ENCODE measurements at places on chromosomes 6 and 20.

- no peak for DNase-seq
Observed at GRCh38 chr6:63790334-63790733, 154.7 kb downstream of the PHF3 start.

DNA sequence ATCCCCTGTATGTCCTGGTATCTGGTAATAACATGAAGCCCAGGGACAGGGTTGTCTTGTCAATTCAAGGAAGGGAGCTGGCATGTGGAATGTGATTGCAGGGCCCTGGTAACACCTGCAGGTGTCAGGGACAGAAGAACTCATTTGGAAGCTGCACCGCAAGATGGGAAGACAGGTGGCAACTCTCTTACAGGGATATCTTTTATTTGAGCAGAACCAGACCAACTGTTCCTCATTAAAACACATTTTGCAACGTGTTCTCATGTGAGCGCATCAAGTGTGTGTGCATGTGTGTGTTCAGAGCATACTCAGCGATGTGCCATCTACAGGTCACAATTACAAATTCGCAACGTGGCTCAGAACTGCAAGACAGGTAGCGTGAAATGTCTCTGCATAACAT, 370.9 kb upstream of the SOX4 start:
- DNase-seq, result no peak

GRCh38 chr6:115360602-115361325, 699.9 kb downstream of the FRK start:
- DNase-seq, result no peak

GRCh38 chr6:111220383-111221031, 133.2 kb downstream of the SLC16A10 start:
- DNase-seq, result no peak

DNA sequence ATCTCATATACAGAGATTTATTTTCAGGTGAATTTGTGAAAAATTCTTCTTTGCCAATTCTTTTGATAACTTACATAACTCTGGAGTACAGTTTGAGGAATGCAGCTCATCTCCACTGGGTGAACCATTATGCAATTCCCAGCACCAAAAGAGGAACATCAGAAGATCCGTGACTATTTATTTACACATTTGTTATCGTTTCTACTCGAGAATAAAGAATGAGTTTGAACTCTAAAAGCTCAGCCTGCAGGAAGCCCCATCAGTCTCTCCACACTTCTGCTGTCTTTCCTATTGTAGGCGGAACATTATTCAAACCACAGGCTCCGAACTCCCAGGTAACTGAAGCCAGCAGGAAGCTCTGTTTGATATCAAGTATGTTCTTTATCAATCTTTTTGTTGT, 95.9 kb upstream of the IFNGR1 start:
- DNase-seq, result no peak

DNA sequence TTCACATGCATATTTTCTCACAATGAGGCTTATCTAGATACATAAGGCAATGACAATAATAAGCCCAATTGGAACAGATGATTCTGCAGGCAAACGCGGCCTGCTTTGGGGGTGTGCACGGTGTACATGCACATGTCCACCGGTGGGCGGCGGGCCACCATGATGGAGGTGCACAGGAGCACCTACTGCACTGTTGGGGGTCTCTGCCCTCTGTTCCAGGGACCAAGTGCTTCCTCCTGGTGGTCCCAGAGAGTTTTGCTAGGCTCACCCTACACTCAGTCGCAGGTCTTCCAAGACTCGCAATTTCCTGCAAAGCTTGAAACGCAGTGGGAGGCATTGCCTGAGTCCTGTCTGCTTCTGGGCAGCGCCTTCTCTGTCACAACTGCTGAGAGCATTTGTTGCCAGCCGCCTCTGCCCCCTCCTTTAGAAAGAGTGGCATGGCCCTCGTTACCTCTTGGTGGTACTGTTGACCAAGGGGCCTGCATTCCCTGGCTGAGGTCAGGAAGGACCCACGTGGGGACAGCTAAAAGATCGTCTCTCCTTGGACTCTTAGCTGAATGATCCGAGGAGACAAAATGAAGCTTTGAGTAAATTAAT, 135.3 kb downstream of the ERMARD start:
- DNase-seq, result no peak

DNA sequence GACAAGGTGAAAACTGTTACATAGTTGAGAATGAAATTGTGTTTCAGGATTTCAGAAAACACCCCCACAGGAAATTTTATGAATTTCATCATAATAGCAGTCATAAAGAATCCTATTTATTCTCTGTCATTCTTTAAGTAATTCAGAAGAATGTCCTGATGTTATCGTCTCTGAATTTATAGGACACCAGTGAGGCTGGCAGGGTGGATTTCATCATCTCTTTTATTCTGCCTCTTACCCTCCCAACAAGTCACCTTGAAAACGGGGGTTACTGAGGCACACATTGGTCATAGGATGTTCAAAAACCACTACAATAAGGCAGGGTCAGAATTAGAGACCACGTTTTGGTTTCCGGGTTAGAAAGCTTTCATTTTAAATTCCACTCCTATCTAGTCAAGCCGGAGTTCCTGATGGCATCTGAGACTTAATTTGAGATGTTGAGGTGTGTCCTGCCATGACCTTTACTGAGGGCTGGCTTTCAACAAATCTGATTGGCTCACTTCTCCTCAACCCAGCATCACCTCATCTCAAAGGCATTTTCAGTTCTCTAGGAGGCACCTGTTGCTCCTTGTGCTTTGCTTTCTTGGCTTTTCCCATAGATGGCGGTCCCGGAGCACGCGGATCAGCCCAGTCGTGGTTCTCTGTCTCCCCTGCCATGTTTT, 230.6 kb upstream of the SUPT3H start:
- no peak for DNase-seq

GRCh38 chr20:58303547-58303946, 6.0 kb upstream of the RAB22A start:
- no peak for DNase-seq

- DNase-seq, result no peak
Observed at GRCh38 chr20:34142121-34142520, 30.1 kb upstream of the EIF2S2 start.

DNA sequence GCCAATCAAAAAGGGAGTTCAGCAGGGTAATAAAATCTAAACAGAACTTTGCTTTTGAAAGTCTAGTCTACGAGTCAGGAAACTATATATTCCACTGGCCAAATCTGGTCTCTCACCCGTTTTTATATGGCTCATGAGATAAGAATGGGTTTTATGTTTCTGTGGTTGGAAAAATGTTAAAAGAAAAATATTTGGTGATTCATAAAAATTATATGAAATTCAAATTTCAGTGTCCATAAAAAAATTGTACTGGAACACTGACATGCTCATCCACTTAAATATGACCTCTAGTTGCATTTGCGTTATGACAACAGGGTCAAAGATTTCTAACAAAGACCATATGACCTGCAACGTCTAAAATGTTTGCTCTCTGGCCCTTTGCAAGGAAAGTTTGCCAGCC, 22.3 kb upstream of the LAMP5 start:
- no peak for DNase-seq

- no peak for DNase-seq
Observed at GRCh38 chr20:29079769-29080690, 2177.4 kb upstream of the DEFB115 start.
